ENCODE measurements at places on chromosomes 13 and 19. TPM values are rescaled to one million over a fixed set of nuclear protein-coding genes. Genes with fewer than 3 reads are reported as not detected.
A peak's percentile ranks its signal among the peaks of the same experiment; 100 is the strongest.

DNA sequence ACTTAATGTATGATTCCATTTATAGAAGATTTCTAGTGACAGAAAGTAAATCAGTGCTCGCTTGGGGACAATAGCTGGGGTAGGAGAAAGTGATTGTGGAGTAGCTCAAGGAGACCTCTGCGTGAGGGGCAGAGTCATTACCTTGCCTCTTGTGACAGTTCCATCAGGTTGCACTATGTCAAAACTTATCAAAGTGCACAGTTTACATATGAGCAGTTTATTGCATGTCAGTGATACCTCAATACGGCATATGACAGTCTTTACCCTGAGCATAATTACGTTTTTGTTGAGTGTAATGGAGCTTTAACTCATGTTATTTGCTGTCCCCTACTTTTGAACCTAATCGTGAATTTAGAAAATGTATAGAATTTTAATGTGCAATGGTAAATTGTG is 15.0 kb downstream of the ARHGEF7 start:
- H3K36me3 ChIP-seq = no peaks in the 10 kb centered on the region
- no peak for DNase-seq
- H3K4me1 ChIP-seq = no peaks in the 10 kb centered on the region

- H3K27ac ChIP-seq = no peak overlapping the region
- H3K36me3 ChIP-seq = no peaks in the 10 kb centered on the region
- DNase-seq = no peak
- H3K27me3 ChIP-seq = no peaks in the 10 kb centered on the region
- H3K4me1 ChIP-seq = no peaks in the 10 kb centered on the region
Measured at GRCh38 chr13:66921437-66921836, 308.7 kb downstream of the PCDH9 start.

- H3K27ac ChIP-seq = no peak overlapping the region
- peaks cover 2% of the 10 kb centered on the region for H3K36me3 ChIP-seq
- no peaks in the 10 kb centered on the region for H3K27me3 ChIP-seq
- peak; percentile 68 for DNase-seq
- no peak overlapping the region for H3K4me3 ChIP-seq
- H3K4me1 ChIP-seq = peaks cover 38% of the 10 kb centered on the region
Measured at GRCh38 chr19:12796146-12797071, 5.1 kb downstream of the JUNB start.

GRCh38 chr13:94033830-94034642 is 445.4 kb downstream of the DCT start:
- no peak overlapping the region for H3K27ac ChIP-seq
- DNase-seq = no peak
- H3K4me3 ChIP-seq = no peak overlapping the region
- no peaks in the 10 kb centered on the region for H3K36me3 ChIP-seq

GRCh38 chr19:18058208-18059009 is 28.3 kb downstream of the IL12RB1 start:
- peak overlapping the region; percentile 60 for H3K4me3 ChIP-seq
- no peaks in the 10 kb centered on the region for H3K27me3 ChIP-seq
- peaks cover 17% of the 10 kb centered on the region for H3K4me1 ChIP-seq

DNA sequence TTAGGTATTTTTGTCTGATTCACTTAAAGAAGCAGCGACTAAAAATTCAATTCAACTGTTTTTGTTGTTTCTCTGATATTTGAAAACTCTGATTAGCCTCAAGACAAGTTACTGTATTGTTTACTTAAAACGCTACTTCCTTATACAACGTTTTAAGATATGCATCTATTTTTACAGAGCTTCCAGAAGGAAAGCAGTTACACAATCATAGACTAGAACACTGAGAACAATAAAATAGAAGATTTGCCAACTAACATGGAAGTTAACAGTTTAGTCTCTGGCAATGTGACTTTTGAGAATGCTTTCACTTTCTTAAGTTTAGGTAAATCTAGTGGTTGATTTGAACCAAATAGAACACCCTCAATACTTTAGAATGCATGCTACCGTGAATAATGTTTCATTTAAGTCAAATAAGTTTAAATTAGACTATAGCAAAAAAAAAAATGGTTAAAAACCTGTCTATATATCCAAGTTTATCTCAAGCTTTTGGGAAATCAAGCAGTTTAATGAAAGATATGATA is 614.8 kb downstream of the DACH1 start:
- H3K27ac ChIP-seq = no peak overlapping the region
- H3K27me3 ChIP-seq = no peaks in the 10 kb centered on the region

GRCh38 chr19:13095393-13095784 is 7.3 kb downstream of the LYL1 start:
- peaks cover 50% of the 10 kb centered on the region for H3K4me1 ChIP-seq
- no peak overlapping the region for H3K27ac ChIP-seq
- no peak overlapping the region for H3K4me3 ChIP-seq
- H3K36me3 ChIP-seq = no peaks in the 10 kb centered on the region
- H3K27me3 ChIP-seq = no peaks in the 10 kb centered on the region
- no peak for DNase-seq

Gene ZNF709
- 3.9 TPM for total RNA-seq

Gene PLA2G4C
- total RNA-seq = 1.7 TPM

Gene KCNJ14
- 0.17 TPM for total RNA-seq

Gene ONECUT3
- total RNA-seq = not detected

Gene KIRREL2
- total RNA-seq = 2.2 TPM

Gene C19orf85
- not detected for total RNA-seq

Gene PEG3
- 394 TPM for total RNA-seq

Measured in HepG2 (cell line).